Fibroblast of villous mesenchyme (primary cell): ENCODE measurements at places on chromosomes 7 and 10.

DNA sequence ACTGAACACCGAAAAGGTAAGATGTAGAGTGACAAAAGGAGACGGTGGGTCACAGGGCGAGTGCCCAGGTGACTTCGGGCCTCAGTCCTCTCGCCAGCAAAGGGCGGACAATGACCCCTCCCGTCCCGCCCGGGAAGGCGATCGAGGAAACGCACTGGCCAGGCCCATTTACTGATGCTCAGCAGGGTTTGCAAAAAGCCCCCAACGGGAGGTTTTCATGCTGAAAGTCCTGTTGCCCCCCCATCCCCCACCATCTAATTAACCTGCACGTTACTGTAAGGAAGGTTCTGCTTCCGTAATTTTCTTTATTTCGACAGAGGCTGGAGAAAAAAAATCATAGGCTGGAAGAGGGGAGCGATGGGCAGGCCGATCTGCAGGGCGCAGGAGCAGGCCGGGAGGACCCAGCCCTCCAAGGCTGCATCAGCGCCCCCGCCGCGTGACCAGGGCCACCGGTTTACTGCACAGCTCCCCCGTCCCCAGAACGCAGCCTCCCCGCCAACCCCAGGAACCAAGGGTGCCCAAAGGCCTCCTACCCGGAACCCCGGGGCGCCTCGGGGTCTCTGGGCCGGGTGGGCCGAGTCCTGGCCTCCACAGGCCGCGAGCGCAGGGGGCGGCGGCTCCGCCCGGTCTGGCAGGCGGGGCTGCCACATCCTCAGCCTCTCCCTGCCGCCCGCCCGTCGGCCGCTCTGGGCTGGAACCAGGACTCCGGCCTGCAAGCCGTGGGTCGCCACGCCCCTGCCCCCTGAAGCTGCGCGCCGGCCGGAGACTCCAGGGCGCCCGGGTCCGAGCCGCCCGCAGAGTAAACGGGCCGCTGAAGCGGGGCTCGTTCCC, 613 bp downstream of the OAT start:
- peak; percentile 71 for DNase-seq

GRCh38 chr10:49356944-49357343, 38.9 kb downstream of the DRGX start:
- DNase-seq, result no peak

- DNase-seq, result peak; percentile 91
These were observed 197.3 kb upstream of the PLXNA4 start for GRCh38 chr7:132773527-132773956.

- no peak for DNase-seq
These were observed 170.5 kb upstream of the NPSR1 start for GRCh38 chr7:34487391-34488115.

- no peak for DNase-seq
These were observed 9.7 kb downstream of the EIF4H start for GRCh38 chr7:74183653-74184450.

- peak; percentile 80 for DNase-seq
These were observed 7.7 kb downstream of the PRTFDC1 start for GRCh38 chr10:24944512-24945255.

GRCh38 chr10:33122014-33122809, 164.2 kb upstream of the ITGB1 start:
- peak; percentile 94 for DNase-seq

GRCh38 chr7:78662939-78663338, 790.5 kb downstream of the MAGI2 start:
- no peak for DNase-seq
